ENCODE measurements at places on chromosomes 5 and 9.

DNA sequence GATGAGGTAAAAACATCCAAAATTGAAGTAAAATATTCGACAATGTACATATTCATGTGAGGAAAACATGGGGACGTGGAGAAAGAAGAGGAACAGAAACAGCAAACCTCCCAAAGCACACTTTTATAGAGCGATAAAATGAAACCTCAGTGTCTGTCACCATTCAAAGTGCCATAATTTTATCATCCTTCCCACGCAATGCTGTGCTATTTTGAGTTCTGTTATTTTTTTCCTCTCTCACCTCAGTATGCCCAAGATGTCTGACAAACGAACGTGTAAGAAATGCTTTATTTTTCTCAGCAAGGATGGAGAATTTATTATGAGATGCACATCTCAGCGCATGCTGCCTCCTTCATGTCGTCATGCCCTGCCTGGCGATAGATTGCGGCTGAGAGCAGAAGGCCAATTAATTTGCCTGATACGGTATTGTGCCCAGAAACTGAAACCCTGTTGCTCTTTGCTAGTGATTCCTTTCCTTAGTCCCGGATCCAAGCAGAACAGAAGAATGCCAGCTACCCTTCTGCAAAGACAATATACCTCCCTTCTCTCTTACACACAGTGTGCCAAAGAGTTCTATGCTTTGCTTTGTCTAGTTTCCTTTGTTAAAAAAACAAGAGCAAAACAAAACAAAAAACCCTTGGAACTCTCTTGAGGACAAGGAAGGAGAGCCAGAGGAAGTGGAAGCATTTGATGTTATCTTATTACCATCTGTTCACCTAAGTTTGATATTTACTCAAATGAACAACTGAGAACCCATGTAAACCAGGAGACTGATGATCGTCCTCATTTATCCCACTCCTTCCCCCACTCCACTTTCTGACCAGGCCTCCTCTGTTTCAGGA is 192.4 kb downstream of the SEMA6A start:
- no peak for DNase-seq

DNA sequence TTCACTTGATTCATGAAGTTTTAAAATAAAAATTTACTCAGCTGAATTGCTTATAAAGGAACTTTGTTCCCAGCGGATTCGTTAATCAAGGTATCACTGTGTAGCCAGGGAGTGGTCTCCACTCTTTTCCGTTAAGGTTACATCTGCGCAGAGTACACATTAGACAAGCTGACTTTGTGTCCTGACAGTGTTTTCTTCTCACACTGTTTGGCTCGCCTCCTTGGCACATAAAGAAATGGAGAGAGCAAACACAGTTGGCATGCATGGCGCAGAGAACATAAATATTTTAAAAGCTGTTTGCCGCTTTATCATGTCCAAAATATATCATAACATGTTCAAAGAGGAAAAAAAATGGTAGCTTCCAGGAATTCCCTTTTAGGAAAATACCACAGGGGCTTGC is 153.2 kb downstream of the EDIL3 start:
- no peak for DNase-seq

GRCh38 chr5:103166706-103167105 is 46.6 kb downstream of the PPIP5K2 start:
- DNase-seq: no peak

- no peak for DNase-seq
Observed at GRCh38 chr5:179312557-179313235, 32.6 kb downstream of the ADAMTS2 start.

DNA sequence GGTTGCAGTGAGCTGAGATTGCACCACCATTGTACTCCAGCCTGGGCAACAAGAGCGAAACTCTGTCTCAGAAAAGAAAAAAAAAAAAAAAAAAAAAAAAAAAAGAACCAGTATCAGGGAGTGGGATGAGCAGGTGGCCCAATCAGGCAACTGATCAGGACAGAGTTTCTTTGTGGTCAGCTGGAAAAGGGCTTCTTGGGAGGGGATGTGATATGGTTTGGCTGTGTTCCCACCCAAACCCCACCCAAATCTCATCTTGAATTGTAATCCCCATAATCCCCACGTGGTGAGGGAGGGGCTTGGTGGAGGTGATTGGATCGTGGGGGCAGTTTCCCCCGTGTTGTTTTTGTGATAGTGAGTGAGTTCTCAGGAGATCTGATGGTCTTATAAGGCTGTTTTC is 4.7 kb upstream of the GCNT1 start:
- no peak for DNase-seq

DNA sequence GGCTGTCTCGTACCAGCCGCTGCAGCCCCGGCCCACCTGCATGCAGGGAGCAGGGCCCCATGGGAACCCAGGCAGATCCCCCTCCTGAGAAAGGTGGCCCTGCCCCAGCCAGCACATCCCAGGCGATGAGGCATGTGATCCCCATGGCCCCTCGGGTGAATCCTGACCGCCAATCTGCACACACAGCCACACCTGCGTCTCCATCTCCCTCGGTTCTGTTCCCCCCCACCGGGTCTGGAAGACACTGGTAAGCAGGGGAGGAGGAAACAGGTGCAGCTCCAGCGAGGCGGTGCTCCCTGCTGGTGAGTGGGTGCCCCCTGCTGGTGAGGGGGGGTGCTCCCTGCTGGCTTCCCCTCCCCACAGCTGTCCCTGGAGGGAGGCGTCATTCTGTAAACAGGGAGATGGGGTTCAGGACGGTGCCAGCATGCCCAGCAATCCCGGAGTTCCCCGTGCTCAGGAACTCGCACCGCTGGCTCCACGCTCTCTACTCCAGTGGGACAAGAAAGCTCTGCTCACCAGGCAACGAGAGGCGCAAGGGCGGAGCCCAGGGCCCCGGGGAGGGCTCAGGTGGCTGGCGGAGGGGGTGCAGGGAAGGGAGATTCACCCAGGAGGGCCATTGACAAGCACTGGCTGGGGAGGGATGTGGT is 28.4 kb upstream of the SLC12A7 start:
- DNase-seq: no peak

DNA sequence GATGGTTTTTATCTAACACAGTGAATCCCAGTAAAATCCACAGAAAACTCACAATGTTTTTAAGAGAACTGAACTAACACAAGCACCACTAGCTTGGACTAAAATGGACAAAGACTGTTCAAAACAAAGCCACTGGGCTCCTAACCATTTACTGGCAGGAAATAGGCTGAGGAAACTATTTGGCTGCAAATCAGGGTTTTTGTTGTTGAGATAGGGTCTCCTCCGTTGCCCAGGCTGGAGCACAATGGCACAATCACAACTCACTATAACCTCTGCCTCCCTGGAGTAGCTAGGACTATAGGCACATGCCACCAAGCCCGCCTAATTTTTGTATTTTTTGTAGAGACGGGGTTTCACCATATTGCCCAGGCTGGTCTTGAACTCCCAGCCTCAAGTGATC is 99.7 kb downstream of the THBS4 start:
- DNase-seq: no peak

GRCh38 chr5:31944684-31945445 is 229.3 kb downstream of the GOLPH3 start:
- DNase-seq: no peak

DNA sequence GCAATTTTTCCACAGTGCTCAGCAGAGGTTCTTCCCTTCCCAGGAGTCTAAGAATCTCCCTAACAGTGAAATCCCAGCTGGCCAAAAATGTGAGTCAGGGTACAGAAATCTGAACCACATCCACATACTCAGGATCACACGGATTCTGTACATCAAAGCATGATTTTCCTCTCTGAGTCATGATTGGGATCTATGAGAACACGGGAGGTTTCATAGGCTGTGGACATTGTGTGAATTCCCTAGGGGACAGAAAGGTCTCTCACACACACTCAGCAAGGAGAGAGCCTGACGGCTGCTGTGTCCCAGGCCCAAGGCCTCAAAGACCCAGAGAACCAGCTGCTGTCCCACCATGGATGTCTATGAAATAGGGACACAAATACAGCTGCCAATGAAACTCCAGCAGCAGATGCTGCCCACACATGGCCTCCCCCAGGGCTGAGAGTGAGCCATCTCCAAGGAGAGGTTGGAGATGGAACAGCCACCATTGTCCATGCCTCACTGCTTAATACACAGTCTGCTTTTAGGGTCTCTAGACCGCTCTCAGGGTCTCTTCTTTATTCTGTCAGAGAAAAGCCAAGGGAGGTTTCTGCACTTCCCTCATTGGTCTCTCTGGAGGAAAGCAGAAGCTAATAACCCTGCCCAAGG is 102.7 kb downstream of the ADAMTS12 start:
- DNase-seq: peak; percentile 84

DNA sequence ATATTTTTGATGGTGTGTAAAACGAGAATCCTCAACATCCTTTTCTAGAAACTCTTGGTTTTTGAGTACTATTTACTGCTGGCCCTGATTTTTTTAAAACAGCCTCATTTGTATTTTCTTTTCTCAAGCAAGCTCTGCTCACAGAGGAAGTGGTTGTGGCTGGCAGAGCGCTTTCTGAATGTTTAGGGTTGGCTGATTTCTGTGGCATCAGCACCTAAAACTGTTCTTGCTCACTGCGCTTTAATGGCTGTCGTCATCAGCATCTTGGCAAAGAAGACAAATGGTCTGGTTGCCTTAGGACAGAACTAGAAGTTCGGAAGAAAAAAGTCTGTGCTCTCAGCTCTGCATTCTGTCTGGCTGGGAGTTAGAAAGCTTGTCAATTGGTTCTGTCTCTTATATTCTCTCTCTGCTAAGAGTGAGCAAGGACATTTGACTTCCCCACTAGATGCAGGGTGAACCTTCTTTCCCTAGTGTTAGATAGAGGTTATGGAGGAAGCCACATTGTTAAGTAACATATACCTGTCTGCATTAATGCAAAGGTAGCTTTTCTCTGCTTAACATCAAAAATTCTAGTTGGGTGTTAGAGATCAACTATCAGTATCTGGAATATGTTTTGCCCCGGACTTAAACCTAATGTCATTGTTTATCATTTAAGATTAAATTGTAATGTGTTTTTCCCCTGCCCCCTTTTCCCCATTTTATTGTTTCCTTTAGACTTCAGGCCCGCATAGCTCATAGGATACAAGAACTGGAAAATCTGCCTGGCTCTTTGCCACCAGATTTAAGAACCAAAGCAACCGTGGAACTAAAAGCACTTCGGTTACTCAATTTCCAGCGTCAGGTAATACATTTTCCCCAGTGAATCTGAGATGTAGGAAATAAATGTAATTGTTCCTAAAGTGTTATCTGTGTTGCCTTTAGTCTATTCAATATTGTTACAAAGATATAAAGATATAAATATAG is 39.0 kb downstream of the SMARCA2 start:
- peak; percentile 38 for DNase-seq

DNA sequence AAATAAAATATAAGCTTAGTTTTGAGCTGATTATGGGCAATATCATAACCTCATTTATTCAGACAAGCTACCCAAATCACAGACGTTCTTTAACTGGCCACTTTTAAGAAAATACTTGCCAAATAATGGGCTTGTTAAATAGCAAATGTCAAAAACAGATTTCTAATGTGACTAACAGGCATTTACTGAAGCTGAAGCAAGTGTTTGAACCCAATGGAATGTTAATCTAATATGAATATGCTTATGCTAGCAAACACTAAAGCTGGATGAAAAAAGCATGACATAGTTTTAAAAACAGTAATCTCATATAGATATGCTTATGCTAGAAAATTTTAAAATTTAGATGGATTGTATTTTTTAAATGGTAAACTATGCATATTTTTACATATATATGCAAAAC is 411.6 kb upstream of the PTGER4 start:
- DNase-seq: no peak

DNA sequence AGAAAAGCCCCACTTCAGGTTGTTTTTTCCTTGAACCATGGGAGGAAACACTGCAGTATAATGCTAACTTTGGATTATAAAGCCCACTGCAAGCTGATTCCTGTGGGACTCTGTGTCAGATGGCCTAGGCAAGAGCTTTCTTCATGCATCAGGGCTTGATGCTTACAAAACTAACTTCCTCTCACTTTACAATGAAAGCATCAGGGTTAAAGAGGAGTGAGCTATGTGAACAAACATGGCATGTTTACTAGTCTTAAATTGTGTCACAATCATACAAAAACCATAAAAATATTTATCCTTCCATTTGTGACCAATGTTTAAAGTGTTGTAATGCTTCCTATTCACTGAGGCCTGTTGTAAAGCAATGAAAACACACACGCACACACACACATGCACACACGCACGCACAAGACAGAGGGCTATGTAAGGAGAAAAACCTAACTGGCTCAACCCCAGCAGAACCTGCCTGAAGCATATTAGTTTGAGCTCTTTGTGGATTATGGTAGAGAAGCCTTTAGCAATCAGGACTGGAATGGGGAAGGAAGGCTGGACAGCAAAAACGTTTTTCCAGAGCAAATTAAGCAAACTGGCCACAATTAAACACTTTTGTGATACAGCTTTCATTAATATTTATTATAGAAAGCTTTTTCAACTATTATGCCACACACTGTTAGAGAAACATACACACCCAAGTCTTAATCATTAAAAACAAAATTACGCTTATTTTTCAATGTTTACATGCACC is 122.2 kb downstream of the AUH start:
- DNase-seq: no peak

GRCh38 chr5:109943701-109944235 is 254.0 kb downstream of the MAN2A1 start:
- no peak for DNase-seq

GRCh38 chr5:68200288-68200687 is 15.3 kb upstream of the PIK3R1 start:
- no peak for DNase-seq

GRCh38 chr5:139844472-139845145 is 49.0 kb downstream of the PSD2 start:
- DNase-seq: peak; percentile 45

DNA sequence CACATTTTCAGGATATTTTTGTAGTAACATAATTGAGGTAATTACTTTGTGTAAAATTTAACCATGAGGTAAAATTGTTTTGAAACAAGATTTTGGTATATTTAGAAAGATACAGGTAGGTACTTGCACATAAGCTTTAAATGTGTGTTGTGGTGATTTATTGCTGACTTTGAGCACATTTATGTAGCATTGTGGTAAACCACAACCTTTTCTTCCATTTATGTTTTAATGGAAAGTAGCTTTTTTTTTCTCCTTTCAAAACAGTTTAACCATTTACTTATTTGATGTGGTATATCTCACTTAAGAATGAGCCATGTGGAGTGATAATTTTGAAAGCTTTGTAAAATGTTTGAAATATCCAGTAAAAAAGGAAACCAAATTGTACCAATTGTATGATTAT is 35.6 kb downstream of the FCHO2 start:
- DNase-seq: no peak

GRCh38 chr5:109921735-109922380 is 232.1 kb downstream of the MAN2A1 start:
- no peak for DNase-seq

DNA sequence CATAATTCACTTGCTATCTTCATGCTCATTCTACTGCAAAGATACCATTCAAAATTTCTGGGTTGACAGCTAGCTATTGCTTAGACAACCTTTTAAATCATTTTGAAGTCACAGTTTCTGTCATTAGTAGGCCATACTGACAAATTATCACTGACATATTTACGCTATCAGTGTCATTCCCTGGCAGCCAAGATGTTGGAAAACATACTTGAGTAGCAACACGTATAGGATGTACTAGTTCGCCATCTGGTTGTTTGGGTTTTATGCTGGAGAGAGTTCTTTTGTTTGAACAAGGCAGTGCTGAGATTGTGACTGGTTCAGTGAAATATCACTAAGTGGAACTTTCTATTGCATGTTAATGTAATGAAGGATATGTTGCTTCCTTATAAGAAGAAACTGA is 621.9 kb downstream of the DTWD2 start:
- DNase-seq: no peak
